ENCODE measurements at places on chromosomes 1 and 21. TPM values are rescaled to one million over a fixed set of nuclear protein-coding genes. Genes with fewer than 3 reads are reported as not detected.

The PHACTR4 gene
- 33.0 TPM for total RNA-seq

The KCNA10 gene
- total RNA-seq: not detected

The KANK4 gene
- not detected for total RNA-seq

The FCER1A gene
- not detected for total RNA-seq

The SMIM11 gene
- total RNA-seq: not detected

The OLIG2 gene
- not detected for total RNA-seq

The FCRL6 gene
- total RNA-seq: not detected

The POU3F1 gene
- not detected for total RNA-seq

The OR2L8 gene
- not detected for total RNA-seq

The FMO2 gene
- 90.3 TPM for total RNA-seq

Data from ascending aorta (tissue), 2 donors.